ENCODE measurements at places on chromosomes 7 and 10.

GRCh38 chr7:41698114-41698513 lies 4.8 kb downstream of the INHBA start:
- no peak for DNase-seq

GRCh38 chr7:95269640-95270039 lies 54.7 kb downstream of the PON1 start:
- DNase-seq = no peak

DNA sequence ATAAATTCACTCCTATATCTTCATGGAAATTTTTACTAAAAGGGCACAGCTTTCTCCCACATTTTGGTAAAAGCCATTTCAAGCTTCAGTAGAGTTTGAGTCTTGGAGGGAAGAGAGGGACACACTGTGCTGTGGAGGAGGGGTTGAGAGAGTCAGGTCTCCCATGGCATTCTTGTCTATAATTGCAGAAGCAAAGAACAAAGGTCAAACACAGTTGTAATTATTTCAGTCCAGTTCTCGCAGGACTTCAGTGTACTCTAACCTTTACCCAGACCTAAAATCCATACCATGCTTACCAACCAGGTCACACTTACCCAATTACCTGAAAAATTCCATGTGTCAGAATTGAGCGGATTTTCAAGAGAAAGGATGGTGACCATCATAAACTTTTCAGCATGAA lies 298.4 kb downstream of the XPNPEP1 start:
- DNase-seq = no peak

- no peak for DNase-seq
Observed at GRCh38 chr7:76347710-76348109, 11.1 kb downstream of the YWHAG start.

DNA sequence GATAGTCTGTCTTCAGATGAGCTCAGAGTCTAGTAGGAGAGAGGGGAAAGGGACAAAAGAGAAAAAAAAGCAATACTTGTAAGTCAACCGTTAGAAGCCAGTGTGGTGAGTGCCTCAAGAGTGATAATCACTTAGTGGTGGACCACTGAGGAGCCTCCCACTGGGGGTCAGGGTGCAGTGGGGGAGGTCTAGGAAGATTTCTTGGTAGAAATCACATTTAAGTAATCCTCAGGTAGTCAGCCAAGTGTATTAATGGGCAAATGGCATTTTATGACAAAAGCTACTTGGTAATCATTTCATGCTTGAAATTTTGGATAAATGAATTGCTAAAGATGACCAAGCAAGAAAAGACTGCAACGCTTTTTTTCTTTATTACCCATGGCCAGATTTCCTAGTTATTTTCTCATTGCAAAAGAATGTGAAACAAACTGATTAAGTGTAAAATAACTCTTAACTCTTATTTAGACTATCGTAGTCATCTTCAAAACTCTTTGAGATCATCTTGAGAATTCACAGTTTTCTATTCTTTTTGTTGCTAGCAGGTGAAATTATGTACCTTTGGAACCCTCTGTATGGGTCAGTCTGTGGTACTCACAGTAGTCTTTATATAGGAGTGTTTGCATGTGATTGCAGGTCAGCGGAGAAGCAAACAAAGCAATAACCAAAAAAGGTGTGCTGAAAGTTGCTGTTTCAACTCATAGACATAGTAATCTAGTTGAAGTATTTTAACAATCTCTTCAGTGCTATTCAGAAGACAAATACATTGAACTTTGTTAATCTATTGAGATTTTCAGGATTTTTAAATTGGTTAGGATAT lies 63.9 kb downstream of the PPP1R9A start:
- DNase-seq = no peak

- DNase-seq = no peak
Observed at GRCh38 chr10:86229376-86229775, 137.2 kb downstream of the GRID1 start.

DNA sequence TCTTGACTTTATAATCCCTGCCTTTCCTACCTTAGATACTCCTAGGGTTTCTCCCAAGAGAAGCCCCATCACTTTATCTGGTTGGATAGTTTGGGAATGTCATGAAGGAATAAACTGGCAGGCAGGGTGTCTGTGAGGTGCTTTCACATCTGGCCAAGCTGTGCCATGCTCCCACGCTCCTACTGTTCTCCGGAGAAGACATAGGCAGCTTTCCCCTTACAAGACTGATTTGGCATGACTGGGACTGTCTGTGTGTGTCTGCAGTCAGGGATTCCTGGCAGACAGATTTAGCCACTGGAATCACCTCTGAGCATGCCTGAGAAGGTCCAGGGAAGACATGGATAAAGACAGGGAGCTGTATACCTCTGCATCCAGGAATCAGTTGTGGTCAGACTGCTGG lies 45.3 kb downstream of the HK1 start:
- DNase-seq = no peak

DNA sequence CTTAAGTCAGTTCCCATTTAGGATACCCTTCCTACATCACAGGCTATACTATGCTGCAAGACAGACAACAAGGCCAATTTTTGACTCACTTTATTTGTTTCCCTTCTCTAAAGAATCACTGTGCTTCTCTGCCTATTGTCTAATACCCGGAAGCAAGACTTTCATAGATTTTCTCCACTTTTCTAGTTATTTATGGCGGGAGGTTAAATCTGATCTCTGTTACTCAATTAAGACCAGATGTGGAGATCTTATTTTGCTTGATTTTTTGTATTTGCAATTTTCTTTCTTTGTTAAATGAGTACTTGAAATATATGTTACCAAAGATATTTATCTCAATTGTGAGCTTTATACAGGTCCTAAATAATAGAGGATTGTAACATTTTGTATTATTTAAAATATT lies 511.5 kb downstream of the ATRNL1 start:
- DNase-seq = no peak

DNA sequence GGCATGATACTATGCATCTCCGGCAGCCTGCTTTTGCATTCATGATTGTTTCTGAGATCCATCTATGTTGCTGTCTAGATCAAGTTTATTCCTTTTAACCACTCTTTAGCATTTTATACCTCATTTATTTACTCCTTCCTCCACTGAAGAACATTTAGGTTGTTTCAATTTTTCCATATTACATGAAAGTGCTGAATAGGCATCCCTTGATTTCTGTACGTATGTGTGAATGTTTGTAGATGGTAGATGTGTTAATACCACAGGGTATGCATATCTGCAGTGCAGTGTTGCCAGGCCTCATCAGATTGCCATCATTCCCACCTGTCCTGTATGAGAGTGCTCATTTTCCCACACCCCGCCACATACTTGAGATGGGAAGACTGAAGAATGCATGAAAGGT lies 13.9 kb downstream of the ARPC1A start:
- DNase-seq = no peak
